ENCODE measurements at places on chromosomes 5 and 9. TPM values are rescaled to one million over a fixed set of nuclear protein-coding genes. Genes with fewer than 3 reads are reported as not detected.

GRCh38 chr5:135208903-135209721, 175.1 kb upstream of the PITX1 start:
- no peak for DNase-seq

DNA sequence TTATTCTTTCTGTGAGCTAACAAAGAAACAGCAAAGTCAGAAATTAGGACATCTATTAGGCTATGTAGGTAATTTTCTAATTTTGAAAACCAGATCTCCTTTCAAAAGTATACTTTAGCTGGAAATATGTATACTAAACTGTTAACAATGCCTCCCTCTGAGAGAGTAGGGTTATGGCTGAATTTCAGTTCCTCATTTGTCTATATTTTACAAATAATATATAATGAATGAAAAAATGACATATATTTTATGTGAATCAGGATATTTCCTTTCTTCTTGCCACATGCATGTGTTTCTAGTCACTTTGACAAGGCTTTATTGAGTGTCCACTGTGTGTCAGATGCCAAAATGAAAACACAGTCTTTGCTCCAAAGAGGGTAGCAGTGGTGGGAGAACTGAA, 15.4 kb downstream of the HACD4 start:
- no peak for DNase-seq

DNA sequence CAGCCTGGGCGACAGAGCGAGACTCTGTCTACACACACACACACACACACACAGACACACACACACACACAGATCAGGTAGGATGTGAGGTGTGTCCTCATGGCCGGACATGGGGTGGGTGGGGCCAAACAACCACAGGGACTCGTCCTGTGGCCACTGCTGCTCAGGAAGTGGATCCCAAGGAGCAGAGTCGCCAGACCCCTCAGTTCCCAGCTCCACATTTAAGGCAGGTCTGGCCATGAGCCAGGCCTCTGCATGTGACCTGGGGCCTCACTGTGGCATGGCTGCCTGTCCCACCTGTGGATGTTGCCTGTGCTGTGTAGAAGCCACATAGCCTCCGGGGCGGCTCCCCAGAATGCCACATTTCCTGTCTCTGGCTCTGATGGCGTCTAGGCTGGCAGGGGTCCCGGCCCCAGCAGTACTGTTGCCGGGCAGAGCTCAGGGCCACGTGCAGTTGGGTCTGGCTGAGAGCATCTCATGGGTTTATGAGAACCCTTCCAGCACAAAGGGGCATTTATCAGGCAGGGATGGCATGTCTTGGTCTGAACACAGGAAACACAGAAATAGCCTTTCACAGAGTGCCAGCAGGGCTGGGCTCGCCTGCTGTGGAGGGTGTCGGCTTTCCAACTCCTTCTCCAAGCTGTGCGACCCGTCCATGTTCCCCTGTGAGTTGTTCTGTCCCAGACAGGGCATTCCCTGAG, 9.9 kb upstream of the NINJ1 start:
- peak; percentile 85 for DNase-seq

GRCh38 chr5:65961633-65962032, 35.3 kb downstream of the ERBIN start:
- no peak for DNase-seq

DNA sequence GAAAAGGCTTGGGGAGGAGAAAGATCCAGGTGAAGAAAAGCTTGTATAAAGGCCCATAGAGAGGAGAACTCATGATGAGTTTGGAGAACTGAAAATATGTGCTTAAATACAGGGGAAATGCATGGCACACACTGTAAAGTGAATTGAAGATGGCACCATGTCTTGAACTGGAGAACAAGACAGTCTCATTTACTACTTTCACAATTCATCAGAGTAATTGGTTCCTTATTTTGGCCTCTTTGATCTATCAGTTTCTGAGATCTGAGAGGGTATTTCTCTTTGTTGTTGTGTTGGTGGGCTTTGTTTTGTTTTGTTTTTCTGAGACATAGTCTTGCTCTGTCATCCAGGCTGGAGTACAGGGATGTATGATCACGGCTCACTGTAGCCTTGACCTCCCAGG, 98.2 kb downstream of the CEMIP2 start:
- no peak for DNase-seq

The PCBD2 gene
- total RNA-seq = 14.1 TPM

The CCDC152 gene
- total RNA-seq = 6.6 TPM

The TMEM174 gene
- total RNA-seq = not detected
